Omental fat pad (tissue), 4 donors: ENCODE measurements at places on chromosomes 2 and 18. TPM values are rescaled to one million over a fixed set of nuclear protein-coding genes. Genes with fewer than 3 reads are reported as not detected.

DNA sequence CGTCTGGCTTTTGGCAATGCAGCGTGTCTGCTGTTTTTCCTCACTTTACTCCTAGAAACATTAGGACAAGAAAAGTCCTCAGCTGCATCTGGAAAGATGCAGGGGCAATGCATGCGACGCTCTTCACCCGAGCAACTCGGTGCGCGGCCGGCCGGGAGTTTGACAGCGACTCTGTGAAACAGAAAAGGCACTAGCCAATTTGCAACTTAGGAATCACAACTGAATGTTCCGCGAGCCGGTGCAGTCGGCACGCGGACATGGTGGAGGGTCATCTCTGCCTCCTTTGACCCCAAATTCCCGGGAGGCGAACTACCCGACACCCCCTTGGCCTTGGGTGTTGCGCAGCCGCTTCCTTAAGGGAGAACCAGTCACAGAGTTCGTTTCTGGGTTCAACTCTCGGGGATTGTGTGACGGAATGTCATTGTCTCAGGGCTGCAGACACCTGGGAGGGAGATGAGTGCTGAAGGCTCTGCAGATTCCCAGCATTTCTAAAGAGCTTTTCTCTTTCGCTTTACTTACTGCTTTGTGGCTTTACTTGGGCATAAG, 9.8 kb downstream of the NR4A2 start:
- no peak for DNase-seq

The LCT gene
- total RNA-seq = not detected

The CFC1 gene
- 0.50 TPM for total RNA-seq

The GRHL1 gene
- total RNA-seq = 0.95 TPM

- no peak for DNase-seq
Observed at GRCh38 chr2:43387092-43388062, 161.0 kb upstream of the ZFP36L2 start.
